ENCODE measurements at places on chromosomes 16 and 17. TPM values are rescaled to one million over a fixed set of nuclear protein-coding genes. Genes with fewer than 3 reads are reported as not detected.

CACNG4 gene
- total RNA-seq: not detected

MPV17L gene
- 0.09 TPM for total RNA-seq

ANKRD40CL gene
- total RNA-seq: not detected

CA7 gene
- total RNA-seq: not detected

All from dermis lymphatic vessel endothelial cell (primary cell).